ENCODE measurements at places on chromosomes 3 and 15. TPM values are rescaled to one million over a fixed set of nuclear protein-coding genes. Genes with fewer than 3 reads are reported as not detected.

DNA sequence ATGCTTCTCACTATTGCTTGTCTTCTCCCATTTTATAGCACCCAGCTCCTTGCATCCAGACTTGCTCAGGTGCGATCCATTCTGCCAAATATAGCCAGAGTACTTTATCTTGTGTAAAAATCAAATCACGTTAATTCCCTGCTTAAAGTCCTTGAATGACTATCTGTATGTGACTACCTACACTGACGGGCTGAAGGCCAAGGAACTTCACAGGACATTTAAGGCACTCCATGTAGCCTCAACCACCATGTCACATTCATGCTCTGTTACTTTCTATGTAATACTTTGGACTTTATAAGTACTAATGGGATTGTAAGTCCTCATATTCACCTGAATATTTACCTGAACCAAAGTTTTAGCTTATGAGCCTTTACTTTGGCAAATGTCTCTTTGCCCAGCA is 489.9 kb downstream of the MECOM start:
- no peak overlapping the region for H3K4me3 ChIP-seq
- no peaks in the 10 kb centered on the region for H3K27me3 ChIP-seq
- H3K36me3 ChIP-seq, result no peaks in the 10 kb centered on the region
- DNase-seq, result no peak
- no peaks in the 10 kb centered on the region for H3K4me1 ChIP-seq

DNA sequence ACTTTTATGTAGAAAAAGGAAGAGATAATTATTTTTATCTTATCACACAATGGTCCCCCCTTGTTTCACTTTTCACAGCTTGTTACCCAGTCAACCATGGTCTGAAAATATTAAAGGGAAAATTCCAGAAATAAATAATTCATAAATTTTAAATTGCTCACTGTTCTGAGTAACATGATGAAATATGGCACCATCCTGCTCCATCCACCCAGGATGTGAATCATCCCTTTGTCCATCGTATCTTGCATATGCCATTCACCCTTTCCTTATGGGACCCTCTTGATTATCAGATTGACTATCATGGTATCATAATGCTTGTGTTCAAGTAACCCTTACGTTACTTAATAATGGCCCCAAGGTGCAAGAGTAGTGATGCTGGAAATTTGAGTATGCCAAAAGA is 43.7 kb downstream of the ANKRD28 start:
- H3K4me3 ChIP-seq, result no peak overlapping the region
- H3K4me1 ChIP-seq, result peaks cover 4% of the 10 kb centered on the region
- H3K27me3 ChIP-seq, result no peaks in the 10 kb centered on the region
- H3K36me3 ChIP-seq, result peaks cover 23% of the 10 kb centered on the region
- DNase-seq, result no peak
- H3K27ac ChIP-seq, result no peak overlapping the region

GRCh38 chr3:4584456-4585249 is 91.5 kb downstream of the ITPR1 start:
- peaks cover 79% of the 10 kb centered on the region for H3K4me1 ChIP-seq
- peak overlapping the region; percentile 80 for H3K27ac ChIP-seq
- DNase-seq, result no peak
- H3K4me3 ChIP-seq, result peak overlapping the region; percentile 2
- no peaks in the 10 kb centered on the region for H3K36me3 ChIP-seq

DNA sequence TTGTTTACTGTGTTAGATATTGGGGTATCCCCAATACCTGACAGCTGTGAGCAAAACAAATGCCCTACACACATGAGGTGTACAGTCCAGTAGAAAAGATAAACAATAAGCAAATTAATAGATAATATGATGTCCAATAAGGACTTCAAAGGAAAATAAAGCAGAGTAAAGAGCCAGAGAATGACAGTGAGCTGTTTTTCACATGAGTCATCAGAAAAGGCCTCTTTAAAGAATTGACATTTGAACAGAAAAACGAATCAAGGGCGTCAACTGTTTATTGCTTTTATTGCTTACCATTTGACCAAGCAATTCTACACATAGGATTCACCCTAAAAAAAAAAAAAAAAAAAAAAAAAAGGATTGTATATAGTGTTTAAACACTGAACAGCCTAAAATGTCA is 96.6 kb upstream of the FLNB start:
- H3K36me3 ChIP-seq, result no peaks in the 10 kb centered on the region
- no peak overlapping the region for H3K4me3 ChIP-seq
- H3K27me3 ChIP-seq, result no peaks in the 10 kb centered on the region
- no peak overlapping the region for H3K27ac ChIP-seq
- H3K4me1 ChIP-seq, result no peaks in the 10 kb centered on the region
- DNase-seq, result no peak

DNA sequence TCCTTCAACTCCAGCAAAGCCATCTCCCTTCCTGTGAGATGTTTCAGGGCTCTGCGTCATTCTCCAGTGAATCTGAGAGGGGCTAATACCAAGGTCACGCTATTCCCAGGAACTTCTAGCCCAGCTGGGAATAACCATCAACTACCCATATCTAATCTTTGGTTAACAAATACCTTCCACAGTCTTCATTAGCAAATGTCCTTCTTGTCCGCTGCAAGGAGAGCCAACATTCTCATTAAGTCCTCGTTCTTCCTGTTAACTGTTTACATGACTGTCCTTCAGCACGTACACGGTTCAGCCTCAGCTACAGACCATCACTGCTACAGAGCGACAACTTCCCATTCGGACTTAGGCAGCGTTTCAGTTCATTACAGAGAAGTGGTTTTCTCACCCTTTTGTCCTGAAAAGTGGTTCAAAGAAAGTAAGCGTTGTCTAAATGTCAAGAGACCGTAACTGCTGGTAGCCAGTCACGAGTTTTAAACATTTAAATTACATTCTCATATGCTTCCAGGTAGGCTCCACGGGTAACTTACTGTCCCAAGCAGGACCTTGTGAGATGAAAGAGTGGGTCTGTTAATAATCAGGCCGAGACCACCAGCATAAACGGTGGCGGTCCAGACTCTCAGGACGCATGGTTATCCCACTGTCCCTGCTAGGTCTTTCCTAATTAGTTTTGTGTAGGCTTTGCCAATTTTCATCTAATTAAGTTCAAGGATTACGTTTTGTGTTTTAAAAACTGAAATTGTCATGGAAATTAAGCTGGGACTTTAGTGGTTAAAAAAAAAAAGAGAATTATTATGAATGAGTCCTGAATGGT is 63.8 kb downstream of the CHSY1 start:
- peak; percentile 81 for DNase-seq
- H3K27me3 ChIP-seq, result no peaks in the 10 kb centered on the region
- peaks cover 100% of the 10 kb centered on the region for H3K4me1 ChIP-seq
- peak overlapping the region; percentile 44 for H3K27ac ChIP-seq

DNA sequence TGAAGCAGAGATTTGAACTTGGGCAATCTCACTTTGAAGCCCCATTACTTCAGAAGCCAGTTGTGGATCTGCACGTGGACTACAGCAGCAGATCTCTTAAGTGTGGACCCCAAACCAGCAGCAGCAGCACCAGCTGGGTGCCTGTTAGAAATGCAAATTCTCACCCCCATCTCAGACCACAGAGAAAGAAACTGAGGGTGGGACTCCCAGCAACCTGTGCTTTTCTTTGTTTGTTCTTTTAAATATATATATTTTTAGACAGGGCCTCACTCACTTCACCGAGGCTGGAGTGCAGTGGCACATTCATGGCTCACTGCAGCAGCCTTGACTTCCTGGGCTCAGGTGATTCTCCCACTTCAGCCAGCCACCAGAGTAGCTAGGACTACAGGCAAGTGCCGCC is 53.2 kb downstream of the SLTM start:
- H3K27me3 ChIP-seq, result no peaks in the 10 kb centered on the region
- H3K27ac ChIP-seq, result no peak overlapping the region
- no peak overlapping the region for H3K4me3 ChIP-seq
- no peak for DNase-seq
- peaks cover 76% of the 10 kb centered on the region for H3K36me3 ChIP-seq

DNA sequence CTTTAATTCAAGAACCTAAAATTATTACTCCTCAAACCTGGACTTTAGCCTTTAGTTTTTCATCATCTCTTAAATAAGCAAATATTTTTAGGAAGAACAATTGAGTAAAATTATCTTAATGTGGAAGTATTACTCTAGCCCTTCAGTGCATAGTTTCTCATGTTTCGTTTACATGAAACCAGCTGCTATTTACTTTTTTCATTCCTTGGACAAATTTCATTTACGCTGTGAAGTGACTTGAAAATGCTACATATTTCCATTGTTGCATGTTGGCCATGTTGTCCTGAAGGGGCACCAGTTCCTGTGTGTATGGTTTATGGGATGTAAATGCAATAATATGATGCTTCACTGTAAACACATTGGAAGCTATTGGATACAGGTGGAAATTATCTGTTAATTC is 49.9 kb downstream of the SLC25A26 start:
- H3K27me3 ChIP-seq, result no peaks in the 10 kb centered on the region
- DNase-seq, result no peak
- H3K4me3 ChIP-seq, result no peak overlapping the region
- H3K36me3 ChIP-seq, result no peaks in the 10 kb centered on the region

- H3K4me1 ChIP-seq, result no peaks in the 10 kb centered on the region
- H3K27me3 ChIP-seq, result no peaks in the 10 kb centered on the region
- no peak overlapping the region for H3K4me3 ChIP-seq
These were observed 62.1 kb downstream of the CYFIP1 start for GRCh38 chr15:22918056-22918455.

DNA sequence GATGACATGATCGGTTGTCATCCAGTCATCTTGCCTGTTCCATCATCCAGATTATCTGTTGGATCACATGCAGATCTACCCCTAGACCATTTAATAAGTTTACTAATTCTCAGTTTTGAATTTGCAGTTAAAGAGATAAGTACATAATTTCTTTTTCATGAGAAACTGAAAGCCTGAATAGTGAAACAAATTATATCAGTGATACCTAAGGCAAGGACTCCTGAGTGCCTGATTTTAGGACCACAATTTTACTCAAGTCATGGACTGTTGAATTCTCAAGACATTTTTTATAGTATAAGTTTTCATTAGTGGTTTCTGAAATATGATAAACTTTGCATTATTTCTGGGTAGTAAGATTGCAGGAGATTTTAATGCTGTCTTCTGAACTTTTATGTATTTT is 13.2 kb downstream of the SIDT1 start:
- no peak for DNase-seq
- no peaks in the 10 kb centered on the region for H3K36me3 ChIP-seq
- H3K27me3 ChIP-seq, result no peaks in the 10 kb centered on the region
- no peak overlapping the region for H3K27ac ChIP-seq

DNA sequence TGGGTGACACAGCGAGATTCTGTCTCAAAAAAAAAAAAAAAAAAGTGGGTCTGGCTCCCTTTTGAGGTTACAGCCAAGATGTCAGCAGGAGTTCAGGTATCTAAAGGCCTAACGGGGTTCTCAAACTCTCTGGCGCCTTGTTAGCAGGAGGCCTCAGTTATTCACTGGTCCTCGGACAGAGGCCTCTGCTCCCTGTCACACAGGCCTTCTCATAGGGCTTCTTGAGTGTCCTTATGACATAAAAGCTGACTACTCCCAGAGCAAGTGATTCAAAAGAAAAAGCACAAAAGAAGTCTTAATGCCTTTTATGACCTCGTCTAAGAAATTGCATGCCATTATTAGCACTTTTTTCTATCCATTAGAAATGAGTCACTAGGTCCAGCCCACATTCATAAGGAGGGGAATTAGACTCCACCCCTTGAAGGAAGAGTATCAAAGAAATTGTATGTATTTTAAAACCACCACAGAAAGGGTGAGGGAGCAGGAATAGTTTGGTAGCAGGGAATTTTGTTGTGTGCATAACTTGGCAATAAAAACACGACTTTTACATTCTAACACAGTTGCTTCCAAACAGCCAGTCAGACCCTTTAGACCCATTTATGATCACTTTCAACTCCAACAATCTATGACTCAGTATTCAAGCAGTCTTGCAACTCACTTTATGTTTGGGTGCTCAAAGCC is 90.3 kb downstream of the MEX3B start:
- H3K36me3 ChIP-seq, result no peaks in the 10 kb centered on the region
- no peak for DNase-seq
- no peak overlapping the region for H3K4me3 ChIP-seq
- no peaks in the 10 kb centered on the region for H3K27me3 ChIP-seq
- H3K4me1 ChIP-seq, result peaks cover 4% of the 10 kb centered on the region

CELF6 gene
- total RNA-seq, result 0.73 TPM

SCAANT1 gene
- total RNA-seq, result not detected

DNA sequence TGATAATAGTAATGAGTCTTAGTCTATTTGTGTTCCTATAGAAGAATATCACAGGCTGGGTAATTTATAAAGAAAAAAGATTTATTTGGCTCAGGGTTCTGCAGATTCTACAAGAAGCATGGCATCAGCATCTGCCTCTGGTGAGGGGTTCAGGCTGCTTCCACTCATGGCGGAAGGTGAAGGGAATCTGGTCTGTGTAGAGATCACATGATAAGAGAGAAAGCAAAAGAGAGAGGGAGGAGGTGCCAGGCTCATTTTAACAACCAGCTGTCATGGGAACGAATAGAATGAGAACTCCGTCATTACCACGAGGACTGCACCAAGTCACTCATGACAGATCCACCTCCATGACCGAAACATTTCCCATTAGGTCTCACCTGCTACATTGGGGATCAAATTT is 664.0 kb upstream of the SGO1 start:
- no peak overlapping the region for H3K4me3 ChIP-seq
- no peaks in the 10 kb centered on the region for H3K4me1 ChIP-seq
- H3K27me3 ChIP-seq, result no peaks in the 10 kb centered on the region
- no peak for DNase-seq
- no peaks in the 10 kb centered on the region for H3K36me3 ChIP-seq
- H3K27ac ChIP-seq, result no peak overlapping the region

DNA sequence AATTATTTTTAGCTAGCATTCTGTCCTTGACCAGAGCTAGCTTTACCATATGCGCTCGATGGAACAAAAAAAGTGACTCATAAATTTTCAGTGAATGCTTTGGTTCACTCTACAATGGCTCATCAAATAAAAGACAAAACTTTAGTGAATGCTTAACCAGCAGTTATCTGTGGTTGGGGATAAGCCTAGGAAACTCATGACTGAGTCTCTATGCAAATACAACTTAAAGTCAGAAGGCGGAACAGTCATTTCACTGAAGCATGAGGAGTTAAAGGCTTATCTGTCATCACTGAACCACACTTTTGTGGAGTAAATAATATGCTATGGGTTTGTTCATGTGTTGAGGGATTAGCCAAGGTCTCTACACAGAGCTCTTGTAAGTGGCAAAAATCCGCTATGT is 308.4 kb downstream of the SQOR start:
- DNase-seq, result no peak
- H3K27ac ChIP-seq, result no peak overlapping the region
- no peaks in the 10 kb centered on the region for H3K27me3 ChIP-seq
- no peaks in the 10 kb centered on the region for H3K4me1 ChIP-seq
- no peak overlapping the region for H3K4me3 ChIP-seq
- no peaks in the 10 kb centered on the region for H3K36me3 ChIP-seq

GRCh38 chr15:50353975-50354837 is 792 bp downstream of the GABPB1 start:
- no peaks in the 10 kb centered on the region for H3K36me3 ChIP-seq
- H3K4me1 ChIP-seq, result peaks cover 50% of the 10 kb centered on the region
- H3K27ac ChIP-seq, result peak overlapping the region; percentile 99
- peak; percentile 43 for DNase-seq
- peak overlapping the region; percentile 96 for H3K4me3 ChIP-seq
- no peaks in the 10 kb centered on the region for H3K27me3 ChIP-seq

GNAT1 gene
- not detected for total RNA-seq

GRCh38 chr3:140399871-140400270 is 278.0 kb upstream of the TRIM42 start:
- no peaks in the 10 kb centered on the region for H3K36me3 ChIP-seq
- no peak overlapping the region for H3K27ac ChIP-seq
- H3K27me3 ChIP-seq, result no peaks in the 10 kb centered on the region
- H3K4me1 ChIP-seq, result no peaks in the 10 kb centered on the region
- no peak for DNase-seq
